ENCODE measurements at places on chromosomes 5 and 9. TPM values are rescaled to one million over a fixed set of nuclear protein-coding genes. Genes with fewer than 3 reads are reported as not detected.

The RASEF gene
- total RNA-seq = not detected

The CDX1 gene
- not detected for total RNA-seq

The MTX3 gene
- total RNA-seq = 24.3 TPM

The TNFSF15 gene
- 0.05 TPM for total RNA-seq

The ANXA2R gene
- 44.0 TPM for total RNA-seq

The PCSK5 gene
- 12.0 TPM for total RNA-seq

The WNT8A gene
- total RNA-seq = not detected

The SVEP1 gene
- 0.17 TPM for total RNA-seq

The CTSV gene
- not detected for total RNA-seq

Data from T-helper 17 cell (primary cell).